ENCODE measurements at places on chromosomes 2 and 18.

- no peak for DNase-seq
Measured at GRCh38 chr2:238095143-238095542, 5.0 kb upstream of the ESPNL start.

- peak; percentile 72 for DNase-seq
Measured at GRCh38 chr18:52216666-52217065, 123.3 kb upstream of the DCC start.

DNA sequence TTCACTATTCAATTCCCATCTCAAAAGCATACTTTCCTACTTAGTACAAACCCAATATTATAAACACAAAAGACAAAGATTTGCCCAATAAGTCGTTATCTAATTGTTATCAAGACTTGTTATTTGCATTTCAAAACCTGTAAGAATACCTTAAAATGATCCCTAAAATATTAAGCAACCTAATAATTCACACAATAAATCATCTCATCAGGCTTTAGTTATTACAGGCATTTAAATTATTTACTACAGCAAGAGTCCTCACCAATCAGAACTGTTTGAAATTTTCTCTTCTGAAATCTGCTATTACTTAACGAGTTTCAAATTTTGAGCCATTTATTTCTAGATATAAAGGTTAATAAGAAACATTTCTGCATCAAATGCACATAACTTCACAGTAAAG, 1.6 kb downstream of the CCDC88A start:
- DNase-seq: peak; percentile 8

GRCh38 chr18:9417073-9417851, 58.1 kb upstream of the RALBP1 start:
- DNase-seq: peak; percentile 82

DNA sequence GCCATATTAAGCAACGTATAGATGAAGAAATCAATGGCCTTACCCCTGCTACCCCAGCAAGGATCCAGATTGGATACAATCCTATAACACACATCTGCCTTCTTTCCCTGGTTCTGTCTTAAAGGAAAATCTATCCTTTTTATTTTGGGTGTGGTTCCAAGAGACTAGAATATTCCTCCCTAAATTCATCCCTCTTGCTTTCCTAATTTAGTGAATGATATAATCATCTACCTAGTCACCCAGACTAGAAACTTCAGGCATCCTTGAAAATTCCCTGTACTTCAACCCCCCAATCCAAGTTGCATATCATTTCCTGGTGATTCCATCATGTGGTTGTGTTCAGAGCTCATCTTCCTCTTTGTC, 35.1 kb upstream of the LPIN1 start:
- DNase-seq: no peak

GRCh38 chr2:24008672-24009366, 1.1 kb upstream of the MFSD2B start:
- DNase-seq: no peak

DNA sequence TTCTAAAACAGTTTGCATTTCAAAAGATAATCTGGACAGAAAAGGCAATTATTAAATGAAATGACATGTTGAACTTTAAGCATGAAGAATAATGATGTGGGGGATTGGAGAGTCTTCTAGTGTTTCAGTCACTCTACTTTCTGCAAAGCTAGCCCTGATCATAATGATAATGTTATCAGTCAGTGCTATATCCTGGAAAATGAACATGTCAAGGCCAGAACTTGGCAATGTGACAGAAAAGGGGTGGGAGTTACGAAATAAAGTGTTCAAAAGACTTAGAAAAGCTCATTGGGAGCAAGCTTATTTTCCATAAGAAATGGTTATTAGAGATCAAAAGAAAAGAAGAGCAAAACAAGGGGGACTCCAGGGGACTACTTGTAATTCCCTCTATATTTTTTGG, 288.5 kb upstream of the SLC8A1 start:
- DNase-seq: no peak

DNA sequence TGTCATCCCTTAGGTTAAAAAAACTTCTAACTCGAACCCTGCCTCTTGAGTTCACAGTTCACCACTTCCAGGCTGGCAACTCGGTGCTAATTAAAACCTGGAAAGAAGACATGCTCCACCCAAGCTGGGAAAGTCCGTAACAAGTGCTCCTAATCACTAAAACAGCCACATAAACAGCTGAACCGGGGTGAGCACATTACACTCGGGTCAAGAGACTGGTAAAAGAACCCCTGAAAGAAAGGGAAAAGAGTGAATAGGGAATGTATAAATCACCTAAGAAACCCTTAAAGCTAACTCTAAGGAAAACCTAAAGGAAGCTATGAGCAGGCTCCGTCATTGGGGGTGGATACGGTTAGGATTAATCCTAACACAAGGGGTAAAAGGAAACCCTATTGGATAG, 102.0 kb downstream of the HIBCH start:
- no peak for DNase-seq

DNA sequence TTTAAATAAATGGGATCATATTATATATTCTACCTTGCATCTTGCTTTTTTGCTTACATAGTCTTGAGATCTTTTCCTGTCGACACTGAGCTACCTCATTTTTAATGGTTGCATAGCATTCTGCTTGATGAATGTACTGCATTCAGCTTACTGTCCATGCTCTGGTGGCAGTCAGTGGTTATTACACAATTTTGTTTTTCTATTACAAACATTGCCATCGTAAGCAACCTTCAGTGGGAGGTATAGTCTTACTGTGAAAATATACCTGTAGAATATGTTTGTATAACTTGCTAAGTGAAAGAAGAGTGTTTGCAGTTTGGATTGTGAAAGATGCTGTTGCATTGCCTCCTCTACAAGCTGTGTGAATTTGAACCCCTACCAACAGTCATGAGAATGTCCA, 43.4 kb downstream of the UBXN4 start:
- no peak for DNase-seq

DNA sequence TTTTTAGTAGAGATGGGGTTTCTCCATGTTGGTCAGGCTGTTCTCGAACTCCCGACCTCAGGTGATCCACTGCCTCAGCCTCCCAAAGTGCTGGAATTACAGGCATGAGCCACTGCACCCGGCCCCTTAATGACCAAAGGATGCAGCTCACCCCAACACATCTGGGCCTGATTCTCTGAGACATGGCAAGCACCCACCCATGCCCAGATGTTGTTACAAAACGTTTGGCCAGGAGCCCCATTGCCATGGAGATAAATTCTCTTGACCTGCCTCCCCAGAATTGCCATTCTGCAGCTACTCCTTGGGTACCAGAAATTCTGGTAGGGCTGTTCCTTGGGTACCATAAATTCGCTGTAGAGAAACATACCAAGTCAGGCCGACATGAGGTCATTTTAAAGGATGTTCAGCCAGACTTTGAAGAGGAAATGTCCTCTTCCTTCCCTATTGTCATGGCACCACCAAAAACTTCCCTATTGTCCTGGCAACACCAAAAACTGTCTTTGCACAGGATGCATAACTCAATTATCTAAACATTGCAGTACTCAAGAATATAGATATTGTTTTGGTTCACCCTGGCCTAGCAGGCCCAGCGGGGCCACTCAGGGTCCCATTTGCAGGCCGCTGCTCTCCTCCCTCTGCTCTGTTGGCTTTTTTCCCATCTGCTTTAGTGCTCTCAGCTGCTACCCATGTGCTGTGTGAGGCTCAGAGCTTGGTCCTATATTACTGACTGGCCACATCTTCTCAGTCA, 160.9 kb upstream of the TTC39C start:
- DNase-seq: no peak

DNA sequence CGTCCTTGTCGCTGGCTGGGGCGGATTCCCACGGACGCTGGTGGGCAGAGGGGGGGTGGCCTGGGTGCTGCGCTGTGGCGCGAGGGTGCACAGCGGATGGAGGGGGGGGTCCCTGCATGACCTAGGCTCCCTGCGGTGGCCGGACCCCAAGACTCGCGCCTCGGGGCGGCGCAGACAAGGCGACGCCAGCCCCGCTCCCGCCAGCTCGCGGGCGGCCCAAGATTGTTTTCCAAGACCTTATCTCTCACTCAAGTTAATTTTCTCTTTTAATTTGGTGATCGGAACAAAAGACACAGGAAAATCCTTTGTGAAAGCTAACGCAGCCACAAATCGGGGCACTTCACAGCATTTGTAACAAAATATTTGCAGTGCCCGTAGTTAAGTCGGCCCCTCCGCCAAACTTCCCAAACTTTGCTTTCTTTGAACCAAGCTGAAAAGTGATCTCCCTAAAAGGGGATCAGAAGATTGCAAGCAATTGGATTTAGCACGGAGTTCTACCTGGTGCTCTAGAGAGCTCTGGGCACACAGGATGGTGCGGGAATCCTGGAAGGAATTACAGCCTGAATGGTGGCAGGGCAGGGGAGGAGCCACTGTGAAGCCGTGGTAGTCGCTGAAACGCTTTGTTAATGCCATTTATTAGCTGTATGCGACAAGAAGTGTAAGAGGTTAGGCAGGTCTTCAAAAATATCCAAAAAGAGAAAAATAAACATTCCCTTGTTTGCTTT, 4.8 kb upstream of the ID2 start:
- DNase-seq: no peak

- DNase-seq: no peak
Measured at GRCh38 chr2:174784909-174785308, 20.6 kb upstream of the CHRNA1 start.

Data from fibroblast of skin of right biceps (primary cell).